Placental epithelial cell (primary cell): ENCODE measurements at places on chromosomes 4 and X. TPM values are rescaled to one million over a fixed set of nuclear protein-coding genes. Genes with fewer than 3 reads are reported as not detected.

The BEX1 gene
- total RNA-seq, result not detected in 2 replicates

The CLTRN gene
- total RNA-seq, result 0.43 and 0.79 TPM in 2 replicates

The PAGE5 gene
- total RNA-seq, result not detected in 2 replicates

The MAGEA1 gene
- total RNA-seq, result not detected in 2 replicates

The ZNF718 gene
- total RNA-seq, result 6.6 and 6.7 TPM in 2 replicates

The PLP1 gene
- total RNA-seq, result 1.2 TPM in 1 of 2 replicates, not detected in the other

The PQBP1 gene
- 47.9 and 62.4 TPM in 2 replicates for total RNA-seq

The SCML2 gene
- 0.79 and 0.98 TPM in 2 replicates for total RNA-seq

The SERPINA7 gene
- total RNA-seq, result not detected in 2 replicates

The MFAP3L gene
- 13.7 and 159 TPM in 2 replicates for total RNA-seq

The FREM3 gene
- total RNA-seq, result not detected in 2 replicates

The MID1 gene
- total RNA-seq, result 22.8 and 52.3 TPM in 2 replicates

The CCNB3 gene
- total RNA-seq, result 0.22 and 0.39 TPM in 2 replicates

The ITM2A gene
- total RNA-seq, result 0.33 and 0.79 TPM in 2 replicates

The IQSEC2 gene
- 7.9 and 9.7 TPM in 2 replicates for total RNA-seq

The EXOC1L gene
- total RNA-seq, result not detected in 2 replicates

The FAM236C gene
- total RNA-seq, result not detected in 2 replicates

The EBP gene
- 87.6 and 210 TPM in 2 replicates for total RNA-seq

The CPZ gene
- total RNA-seq, result 10.4 and 39.7 TPM in 2 replicates

The GUCY1B1 gene
- 5.0 and 9.0 TPM in 2 replicates for total RNA-seq

The ZRSR2 gene
- total RNA-seq, result 2.7 and 2.9 TPM in 2 replicates

The TBC1D9 gene
- total RNA-seq, result 41.2 and 41.3 TPM in 2 replicates
